ENCODE measurements at places on chromosomes 12 and 14.

DNA sequence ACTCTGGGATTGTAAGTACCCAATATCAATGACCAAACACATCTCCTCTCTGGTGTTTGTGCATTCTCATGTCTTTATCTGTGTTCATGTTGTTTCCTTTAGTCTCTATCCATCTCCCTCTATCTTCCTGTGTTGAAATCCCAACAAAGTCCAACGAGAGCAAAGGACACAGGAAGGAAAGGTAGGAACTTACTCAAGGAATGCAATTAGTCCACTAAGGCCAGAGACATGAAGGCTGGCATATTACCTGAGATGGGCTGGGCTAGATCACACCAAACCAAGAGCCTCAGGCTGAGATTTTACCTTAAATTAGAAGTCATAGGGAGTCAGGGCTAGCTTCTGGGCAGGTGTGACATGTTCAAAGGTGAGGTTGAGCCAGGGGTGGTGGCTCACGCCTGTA is 14.3 kb upstream of the LGALS3 start:
- DNase-seq, result no peak

- DNase-seq, result no peak
Measured at GRCh38 chr12:128131955-128132354, 135.0 kb upstream of the TMEM132C start.

- no peak for DNase-seq
Measured at GRCh38 chr14:94646066-94646465, 33.9 kb downstream of the SERPINA3 start.

DNA sequence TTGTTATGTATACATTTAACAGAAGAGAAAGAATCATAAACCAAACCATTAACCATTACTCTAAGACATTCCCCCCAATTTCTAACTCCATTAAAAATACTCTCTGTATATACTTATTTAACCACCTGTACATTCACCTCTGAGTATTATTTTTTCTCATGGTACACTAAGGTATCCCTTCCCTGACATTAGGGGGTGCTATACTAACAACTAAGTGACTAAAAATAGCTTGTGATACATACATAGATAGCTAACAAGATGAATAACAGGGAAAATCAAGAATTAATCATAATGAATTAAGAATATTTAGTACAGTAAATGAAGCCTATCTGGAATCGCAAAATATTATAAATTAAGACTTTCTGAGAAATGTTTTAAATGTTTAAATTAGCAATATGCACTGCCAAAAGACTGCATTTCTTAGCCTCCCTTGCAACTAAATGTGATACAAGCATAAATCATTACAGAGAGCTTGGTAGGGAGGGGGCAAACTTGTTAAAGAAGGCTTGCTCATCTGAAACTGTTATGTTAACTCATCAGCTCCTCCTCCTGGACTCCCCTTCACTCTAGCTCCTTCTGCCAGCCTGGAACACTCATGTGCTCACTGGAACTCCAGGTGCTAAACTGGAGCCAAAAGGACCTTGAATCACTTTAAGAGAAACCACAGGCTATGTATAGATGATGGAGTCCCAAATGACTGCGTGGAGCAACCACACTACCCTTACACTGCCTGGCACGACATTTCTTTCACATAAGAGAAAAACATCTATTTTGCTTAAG is 14.9 kb downstream of the C2CD5 start:
- no peak for DNase-seq

DNA sequence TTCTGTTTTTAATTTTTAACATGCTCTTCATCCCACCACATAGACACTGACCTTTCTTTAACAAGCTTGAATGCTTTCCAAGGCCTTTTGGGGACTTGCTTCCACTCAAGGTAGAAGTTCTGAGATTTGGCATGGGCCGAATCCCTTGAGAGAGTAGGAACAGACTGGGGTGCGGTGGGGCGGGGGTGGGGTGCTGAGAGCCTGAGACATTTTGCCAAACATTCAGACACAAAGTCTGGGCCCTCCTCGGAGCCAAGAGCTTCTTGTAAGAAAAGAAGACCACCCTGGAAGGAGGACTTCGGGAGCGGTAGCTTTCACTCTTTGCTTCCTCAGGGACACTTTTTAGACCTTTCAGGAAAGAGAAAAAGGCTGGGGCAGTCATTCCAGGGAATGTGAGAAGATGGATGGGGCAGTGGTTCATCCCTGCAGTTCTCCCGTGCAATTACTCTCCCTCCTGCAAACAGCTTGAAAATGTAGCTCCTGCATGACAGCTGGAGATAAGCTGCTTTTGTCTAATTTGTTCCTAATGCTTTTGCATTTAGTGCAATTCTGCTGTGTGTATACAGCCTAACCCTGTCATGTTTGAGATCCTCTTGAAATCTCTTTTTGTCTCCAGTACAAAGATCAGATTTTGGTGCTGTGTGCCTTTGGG is 16.3 kb upstream of the MYO1H start:
- DNase-seq, result no peak

- no peak for DNase-seq
Measured at GRCh38 chr12:116153983-116154382, 123.5 kb downstream of the MED13L start.

- no peak for DNase-seq
Measured at GRCh38 chr12:26255893-26256645, 60.7 kb downstream of the SSPN start.

GRCh38 chr14:52918486-52918885 is 32.4 kb downstream of the FERMT2 start:
- peak; percentile 1 for DNase-seq
